Motor neuron (in vitro differentiated cells): ENCODE measurements at places on chromosomes 1 and 21.

GRCh38 chr1:69569175-69569541 is 1.4 kb downstream of the LRRC7 start:
- peak; percentile 2 for ATAC-seq

GRCh38 chr1:52268372-52268771 is 97.6 kb downstream of the CC2D1B start:
- ATAC-seq, result no peak

DNA sequence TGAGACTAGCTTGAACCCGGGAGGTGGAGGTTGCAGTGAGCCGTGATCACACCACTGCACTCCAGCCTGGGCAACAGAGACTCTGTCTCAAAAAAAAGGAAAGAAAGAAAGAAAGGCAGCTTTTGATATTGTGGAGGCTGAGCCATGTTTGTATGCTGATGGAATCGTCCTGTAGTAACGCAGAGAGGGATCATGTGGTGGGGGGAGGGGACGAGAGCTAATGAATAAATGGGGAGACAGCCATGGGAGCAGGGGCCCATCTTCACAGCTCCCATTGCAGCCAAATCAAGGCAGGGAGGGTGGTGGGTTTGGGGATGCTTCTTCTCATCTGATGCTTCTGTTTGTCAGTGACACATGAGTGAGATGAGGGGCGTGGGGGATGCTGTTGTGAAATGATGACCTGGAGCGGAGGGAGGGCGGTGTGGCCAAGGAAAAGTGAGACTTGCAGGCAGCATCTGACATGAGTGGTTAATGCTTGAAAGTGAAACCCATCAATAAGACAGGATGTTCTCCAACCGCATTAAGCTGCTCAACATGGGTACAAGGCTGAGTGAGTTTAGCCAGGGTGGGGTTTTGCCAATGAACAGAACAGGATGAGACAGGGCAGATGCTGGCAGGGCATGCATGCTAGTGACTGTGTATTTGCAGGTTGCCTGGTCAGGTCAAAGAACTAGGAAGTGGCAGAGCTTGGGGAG is 16.7 kb downstream of the SPATA21 start:
- ATAC-seq, result peak; percentile 26

DNA sequence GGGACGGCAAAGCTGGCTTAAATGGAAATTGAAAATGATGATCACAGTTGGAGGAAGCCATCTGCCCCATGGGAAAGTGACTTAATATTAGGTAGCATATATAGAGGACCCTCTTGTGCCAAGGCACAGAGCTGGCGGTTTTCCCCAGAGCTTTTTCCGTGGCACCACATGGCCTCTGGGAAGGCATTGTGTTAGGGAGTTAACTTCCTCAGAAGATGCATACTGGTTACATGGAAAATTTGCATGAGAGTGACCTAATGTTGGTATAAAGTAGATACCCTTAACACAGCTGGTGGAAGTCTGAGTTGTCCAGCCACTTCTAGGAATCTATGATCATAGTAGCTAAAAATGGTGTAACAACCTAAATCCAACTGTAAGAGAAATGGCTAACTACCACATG is 27.3 kb downstream of the CAP1 start:
- ATAC-seq, result no peak

- peak; percentile 73 for ATAC-seq
Observed at GRCh38 chr1:175388285-175388684, 195.7 kb upstream of the KIAA0040 start.
